Stimulated activated CD4-positive, alpha-beta T cell treated with anti-CD3 and anti-CD28 coated beads, Interleukin-12 subunit alpha, Interleukin-12 subunit beta, amount 100 ng/mL, for 48 hours (primary cell): ENCODE measurements at places on chromosomes 3 and 15.

DNA sequence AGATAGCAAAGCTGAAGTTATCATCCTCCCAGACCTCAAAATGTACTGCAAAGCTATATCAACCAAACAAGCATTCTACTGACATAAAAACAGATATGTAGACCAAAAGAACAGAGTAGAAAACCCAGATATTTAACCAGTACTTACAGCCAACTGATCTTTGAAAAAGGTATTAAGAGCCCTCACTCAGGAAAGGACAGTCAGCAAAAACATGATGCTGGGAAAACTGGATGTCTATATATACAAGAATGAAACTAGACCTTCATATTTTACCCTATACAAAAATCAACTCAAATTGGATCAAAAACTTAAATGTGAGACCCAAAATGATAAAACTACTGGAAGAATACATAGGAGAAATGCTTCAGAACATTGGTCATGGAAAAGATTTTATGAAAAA lies 87.5 kb upstream of the MME start:
- no peak for DNase-seq

- no peak for DNase-seq
Observed at GRCh38 chr3:56119575-56120349, 348.5 kb downstream of the ERC2 start.

GRCh38 chr3:46929324-46929723 lies 47.2 kb downstream of the CCDC12 start:
- no peak for DNase-seq

- no peak for DNase-seq
Observed at GRCh38 chr3:9615003-9615628, 34.2 kb upstream of the MTMR14 start.
